ENCODE measurements at places on chromosomes 7 and 10.

- DNase-seq = no peak
Observed at GRCh38 chr10:33010132-33011037, 52.4 kb upstream of the ITGB1 start.

DNA sequence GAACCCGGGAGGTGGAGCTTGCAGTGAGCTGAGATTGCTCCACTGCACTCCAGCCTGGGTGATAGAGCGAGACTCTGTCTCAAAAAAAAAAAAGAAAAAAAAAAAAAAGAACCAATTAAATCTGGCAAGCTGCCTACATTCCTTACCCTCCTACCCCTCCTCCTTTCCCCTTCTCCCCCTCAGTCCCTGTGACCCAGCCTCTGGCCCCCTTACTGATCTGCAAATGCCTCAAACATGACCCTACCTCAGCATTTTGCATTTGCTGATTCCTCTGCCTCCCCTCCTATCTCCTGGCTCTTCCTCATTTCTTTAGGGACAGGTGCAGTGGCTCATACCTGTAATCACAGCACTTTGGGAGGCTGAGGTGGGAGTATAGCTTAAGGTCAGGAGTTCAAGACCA, 19.3 kb downstream of the CDHR3 start:
- DNase-seq = no peak

- no peak for DNase-seq
Observed at GRCh38 chr7:25615003-25615402, 386.7 kb upstream of the NPVF start.

DNA sequence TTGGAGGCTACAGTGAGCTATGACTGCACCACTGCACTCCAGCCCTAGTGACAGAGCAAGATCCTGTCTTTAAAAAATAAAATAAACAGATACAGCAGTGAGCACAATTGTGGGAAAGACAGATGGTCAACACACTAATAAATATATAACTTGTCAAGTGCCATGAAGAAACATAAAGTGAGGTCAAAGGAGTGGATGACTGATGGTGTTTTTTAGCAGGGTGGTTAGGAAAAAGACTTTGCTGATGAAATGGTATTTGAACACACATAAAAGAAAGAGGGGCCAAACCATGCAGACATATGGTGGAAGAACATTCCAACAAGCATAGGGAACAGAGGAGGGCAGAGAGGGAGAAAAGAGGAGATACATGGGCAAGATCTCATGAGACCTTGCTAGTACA, 392.7 kb upstream of the AUTS2 start:
- no peak for DNase-seq

DNA sequence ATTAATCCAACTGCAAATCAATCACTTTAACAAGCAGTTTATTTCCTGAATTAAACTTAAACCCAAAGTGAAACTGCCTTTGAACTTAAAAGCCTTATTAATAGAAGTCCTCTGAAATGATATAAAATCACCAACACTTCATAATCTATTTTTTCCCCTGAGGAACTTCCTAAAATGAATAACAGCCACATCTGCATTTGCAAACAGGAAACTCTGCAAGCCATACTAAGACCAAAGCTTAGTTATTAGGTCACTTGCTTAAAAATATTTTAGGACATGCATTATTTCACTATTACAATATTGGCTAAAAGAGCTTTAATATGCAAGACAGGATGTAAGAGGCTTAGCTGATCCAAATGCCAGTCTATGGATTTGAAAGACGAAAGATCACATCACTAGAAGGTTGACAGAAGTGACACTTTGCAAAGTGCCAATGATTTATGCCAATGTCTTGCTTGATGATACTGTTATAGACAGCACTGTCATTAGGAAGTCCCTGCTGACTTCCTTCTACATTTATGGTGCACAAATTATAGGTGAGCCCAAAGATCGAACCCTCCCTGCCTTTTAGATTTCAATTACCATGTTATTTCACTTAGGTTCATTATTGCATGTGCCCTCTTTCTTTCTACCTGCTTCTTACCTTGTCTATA, 99.9 kb upstream of the SKAP2 start:
- no peak for DNase-seq

DNA sequence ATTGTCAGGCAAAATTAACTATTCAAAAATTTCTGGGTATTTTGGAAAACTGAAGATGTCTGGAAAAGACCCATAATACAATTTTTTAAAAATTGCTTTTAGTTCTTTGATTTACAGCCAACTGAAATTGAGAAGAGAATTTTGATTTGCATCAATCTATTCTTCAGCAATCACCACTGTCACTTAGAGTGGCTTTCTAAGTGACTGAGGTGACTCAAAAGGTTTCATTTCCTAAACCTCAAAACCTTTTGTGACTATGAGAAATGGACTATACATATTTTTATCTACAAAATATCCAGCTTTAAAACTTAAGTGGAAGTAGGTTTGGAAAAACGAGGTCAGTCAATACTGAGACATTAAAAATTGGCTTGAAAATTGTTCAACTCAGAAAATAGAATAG, 60.0 kb downstream of the ENO4 start:
- DNase-seq = no peak

- DNase-seq = no peak
Observed at GRCh38 chr7:1446620-1447032, 12.6 kb downstream of the MICALL2 start.

GRCh38 chr7:108205311-108205710, 75.2 kb upstream of the LAMB4 start:
- no peak for DNase-seq

DNA sequence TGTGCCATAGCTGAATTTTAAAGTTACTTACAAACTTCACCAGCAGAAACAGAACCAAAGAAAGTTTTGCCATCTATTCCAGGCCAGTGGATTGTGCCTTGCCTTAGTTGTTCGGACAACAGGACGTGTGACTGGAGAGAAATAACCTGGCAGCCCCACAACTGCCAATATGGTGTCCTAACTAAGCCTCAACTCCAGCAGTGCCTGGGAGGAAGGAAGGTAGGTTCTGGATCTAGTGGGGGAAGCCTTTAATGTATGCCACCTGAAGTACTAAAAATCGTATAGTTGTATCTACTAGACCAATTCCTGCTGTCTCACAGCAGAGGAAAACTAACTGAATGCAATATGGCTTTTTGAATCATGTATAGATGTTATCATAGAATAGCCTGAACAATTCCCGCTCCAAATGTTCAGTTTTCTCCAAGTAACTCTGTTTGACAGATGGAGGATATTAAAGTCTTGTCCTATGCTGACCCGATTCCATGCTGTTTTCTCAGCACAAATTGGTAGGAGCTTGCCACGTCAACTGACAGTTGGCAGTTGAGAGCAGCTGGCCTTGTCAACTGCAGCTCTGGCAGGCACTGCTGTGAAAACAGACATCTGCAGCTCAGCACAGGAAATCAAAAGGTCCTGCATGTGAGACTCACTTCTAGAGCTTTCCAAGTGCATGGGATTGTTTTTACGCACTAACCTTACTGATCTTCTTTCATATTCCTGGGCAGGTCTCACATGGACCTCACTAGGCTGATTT, 84.5 kb upstream of the WNT16 start:
- no peak for DNase-seq

- DNase-seq = no peak
Observed at GRCh38 chr7:45155941-45156340, 1.6 kb upstream of the RAMP3 start.

DNA sequence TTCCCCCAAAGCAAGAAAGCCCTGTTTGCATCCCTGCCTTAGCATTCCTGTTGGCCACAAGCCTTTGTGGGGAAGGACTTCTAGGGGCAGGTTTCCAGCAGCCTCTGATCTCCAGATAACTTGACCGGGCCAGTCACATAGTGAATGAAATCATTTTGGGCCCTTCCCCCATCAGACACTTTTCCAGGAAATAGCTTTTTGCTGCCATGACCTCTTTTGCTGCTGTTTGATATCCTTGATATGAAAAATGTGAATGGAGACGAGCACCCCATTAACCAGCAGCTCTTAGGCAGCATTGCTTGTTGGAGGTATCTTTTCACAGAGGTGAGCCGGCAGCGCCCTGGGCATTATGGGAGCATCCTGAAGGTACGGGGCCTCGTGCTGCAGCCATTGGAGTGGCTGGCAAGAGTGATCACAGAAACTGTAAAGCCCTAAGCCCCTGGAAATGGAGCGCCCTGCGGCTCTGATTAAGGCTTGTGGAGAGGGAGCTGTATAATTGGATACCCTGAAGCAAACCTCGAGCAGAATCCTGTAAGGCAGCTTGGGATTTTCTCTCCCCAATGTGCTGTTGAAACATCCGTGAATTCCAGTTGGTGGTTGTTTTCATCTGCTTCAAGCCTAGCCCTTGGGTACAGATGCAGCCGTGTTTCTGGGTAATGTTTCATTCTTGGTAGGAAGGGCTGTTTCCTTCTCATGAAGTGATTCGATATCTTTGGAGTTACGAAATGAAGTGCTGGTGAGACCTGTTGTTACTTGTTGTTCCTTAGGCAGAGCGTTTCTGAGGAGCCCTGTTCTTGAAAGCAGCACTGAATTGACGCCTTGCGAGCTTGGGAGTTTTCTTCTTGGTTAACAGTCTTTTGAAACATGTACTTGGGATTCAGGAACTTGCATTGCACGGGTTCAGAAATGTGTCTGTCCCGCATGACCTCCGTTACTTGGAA, 179.0 kb downstream of the PTEN start:
- no peak for DNase-seq

GRCh38 chr10:6133331-6134098, 44.7 kb downstream of the RBM17 start:
- no peak for DNase-seq
